Common myeloid progenitor, CD34-positive (primary cell): ENCODE measurements at places on chromosomes 5 and 9.
A peak's percentile ranks its signal among the peaks of the same experiment; 100 is the strongest.

DNA sequence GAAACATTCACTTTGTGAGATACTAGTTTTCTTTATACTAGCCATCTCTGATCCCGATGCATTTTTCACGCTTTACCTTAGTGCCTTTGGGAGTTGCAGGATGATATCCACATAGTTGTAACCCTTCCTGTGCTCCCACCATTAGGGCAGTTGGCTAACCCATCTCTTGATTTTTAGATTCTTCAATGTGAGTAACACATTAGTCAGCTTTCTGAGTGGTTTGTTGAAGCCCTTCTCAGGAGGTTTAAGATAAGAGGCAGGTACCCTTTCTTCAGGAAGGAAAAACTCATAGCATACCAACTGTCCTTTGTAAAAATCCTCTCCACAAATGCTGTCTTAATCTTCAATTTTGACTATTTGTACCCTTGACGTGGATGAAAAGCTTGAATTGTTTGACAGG is 392.3 kb downstream of the DMAC1 start:
- DNase-seq, result no peak

DNA sequence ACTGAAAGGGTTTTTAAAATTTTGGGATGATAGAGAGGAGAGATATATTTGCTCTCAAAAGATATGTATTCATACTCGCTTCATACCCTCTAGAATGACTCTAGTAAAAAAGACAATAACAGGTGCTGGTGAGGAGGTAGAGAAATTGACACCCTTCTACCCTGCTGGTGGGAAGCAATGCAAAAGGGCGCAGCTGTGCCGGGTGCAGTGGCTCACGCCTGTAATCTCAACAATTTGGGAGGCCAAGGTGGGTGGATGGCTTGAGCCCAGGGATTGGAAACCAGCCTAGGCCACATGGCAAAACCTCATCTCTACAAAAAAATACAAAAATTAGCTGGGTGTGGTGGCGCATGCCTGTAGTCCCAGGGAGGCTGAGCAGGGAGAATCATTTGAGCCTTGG is 33.9 kb upstream of the NXNL2 start:
- DNase-seq, result no peak

GRCh38 chr9:124621371-124622328 is 114.5 kb upstream of the NR5A1 start:
- DNase-seq, result peak; percentile 4

DNA sequence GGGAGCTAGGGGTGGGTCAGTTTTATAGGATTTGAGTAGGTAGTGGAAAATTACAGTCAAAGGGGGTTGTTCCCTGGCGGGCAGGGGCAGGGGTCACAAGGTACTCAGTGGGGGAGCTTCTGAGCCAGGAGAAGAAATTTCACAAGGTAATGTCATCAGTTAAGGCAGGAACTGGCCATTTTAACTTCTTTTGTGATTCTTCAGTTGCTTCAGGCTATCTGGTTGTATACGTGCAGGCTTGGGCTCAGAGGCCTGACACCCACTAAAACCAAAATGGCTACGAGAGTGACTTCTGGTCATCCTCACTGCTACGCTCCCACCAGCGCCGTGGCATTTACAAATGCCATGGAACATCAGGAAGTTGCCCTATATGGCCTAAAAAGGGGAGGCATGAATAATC is 20.7 kb upstream of the NXNL2 start:
- DNase-seq, result no peak

DNA sequence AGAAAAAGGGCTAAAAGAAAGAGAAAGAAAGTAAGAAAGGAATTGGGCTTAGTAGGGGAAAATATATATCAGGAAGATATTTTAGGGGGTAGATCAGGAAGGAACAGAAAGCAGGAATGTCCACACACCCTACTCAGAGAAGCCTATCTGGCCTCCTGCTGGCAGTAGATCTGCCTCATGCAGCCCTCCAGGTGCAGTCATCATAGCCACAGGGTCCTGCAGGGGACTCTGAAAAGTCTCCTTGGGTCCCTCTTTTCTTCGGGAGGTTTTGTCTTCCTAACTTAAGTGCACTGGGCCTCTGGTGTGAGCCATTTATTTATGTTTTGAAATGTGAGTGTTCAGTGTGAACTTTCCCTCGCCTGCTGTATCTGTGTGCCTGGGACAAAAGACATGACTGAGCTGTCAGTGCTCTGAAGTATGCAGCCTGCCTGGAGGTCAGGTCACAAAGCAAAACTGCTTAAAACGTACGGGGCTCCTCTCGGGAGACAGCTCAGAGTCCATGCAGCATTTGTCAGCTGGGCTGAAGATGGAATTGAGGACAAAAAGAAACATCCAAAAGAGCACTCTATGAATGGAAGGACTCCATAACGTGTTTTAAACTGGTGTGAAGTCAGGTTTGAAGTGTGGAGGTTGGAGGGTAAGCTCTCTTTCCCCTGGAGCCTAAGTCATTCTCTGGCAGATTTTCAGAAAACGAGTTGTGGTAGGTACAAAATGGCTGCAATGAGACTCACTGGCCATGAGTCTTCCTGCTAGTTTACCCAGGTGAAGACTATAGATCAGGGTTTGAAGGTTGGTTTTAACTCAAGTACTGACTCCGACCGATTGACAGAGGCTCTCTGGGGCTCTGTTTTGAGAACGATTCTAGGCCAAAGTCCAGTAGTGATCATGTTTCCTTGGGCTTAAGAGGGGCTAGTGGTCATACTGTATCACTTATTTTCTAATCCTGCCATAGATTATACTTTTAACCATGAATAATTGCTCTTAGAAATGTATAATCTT is 151.8 kb upstream of the GDNF start:
- no peak for DNase-seq
